ENCODE measurements at places on chromosomes 4 and X. TPM values are rescaled to one million over a fixed set of nuclear protein-coding genes. Genes with fewer than 3 reads are reported as not detected.

- no peak for DNase-seq
Measured at GRCh38 chr4:740656-741282, 35.1 kb downstream of the PCGF3 start.

The CNKSR2 gene
- total RNA-seq: 0.53 TPM

The COX7B2 gene
- not detected for total RNA-seq

DNA sequence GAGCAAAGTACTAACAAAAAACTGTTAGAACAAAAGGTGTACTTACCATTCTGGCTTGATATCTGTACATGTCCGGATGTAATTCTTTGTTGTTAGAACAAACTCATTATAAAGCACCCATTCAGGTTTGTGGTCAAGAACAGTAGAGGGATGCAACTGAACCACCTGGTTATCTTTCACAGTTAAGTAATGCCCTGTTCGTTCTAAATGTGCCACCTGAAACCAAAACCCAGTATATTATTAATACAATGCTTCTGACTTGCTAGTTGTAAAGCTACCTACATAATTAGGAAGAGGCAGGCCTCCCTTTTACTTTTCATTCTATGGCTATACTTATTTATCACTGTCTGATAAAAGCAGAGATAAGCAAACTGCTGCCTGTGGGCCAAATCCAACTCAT lies 54.8 kb downstream of the DHX15 start:
- DNase-seq: no peak

DNA sequence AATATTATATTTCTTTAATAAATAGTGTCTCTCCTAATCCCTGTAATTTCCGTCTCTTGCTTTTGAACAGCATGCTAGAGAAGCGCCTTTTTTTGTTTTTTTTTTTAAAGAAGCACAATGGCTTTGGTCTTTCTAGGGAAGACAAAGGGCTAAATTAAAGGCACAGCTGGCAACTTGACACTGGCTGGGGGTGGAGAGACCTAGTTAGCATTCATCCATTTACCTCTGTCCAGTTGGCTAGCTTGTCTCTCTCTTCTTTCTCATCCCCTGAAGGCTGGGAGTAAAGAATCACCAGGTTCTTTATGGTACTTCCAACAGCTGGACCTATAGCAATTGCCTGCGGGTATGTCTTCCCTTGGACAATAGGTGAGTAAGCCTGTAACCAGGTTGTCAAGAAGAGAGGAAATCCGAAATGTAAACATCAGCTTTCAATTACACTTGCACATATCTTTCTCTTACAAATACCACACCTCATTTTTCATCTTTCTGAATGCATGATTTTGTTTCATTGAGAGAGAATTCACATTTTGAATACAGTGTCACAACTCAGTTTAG lies 178.4 kb upstream of the GPR101 start:
- DNase-seq: peak; percentile 74

The GSX2 gene
- total RNA-seq: not detected

All from bronchial epithelial cell (primary cell).